ENCODE measurements at places on chromosomes 4 and X.

- H3K4me1 ChIP-seq = no peaks in the 10 kb centered on the region
- no peak overlapping the region for H3K4me3 ChIP-seq
- H3K27me3 ChIP-seq = no peaks in the 10 kb centered on the region
- no peak for DNase-seq
- no peak overlapping the region for H3K27ac ChIP-seq
These were observed 16.0 kb downstream of the SULT1E1 start for GRCh38 chr4:69843932-69844331.

DNA sequence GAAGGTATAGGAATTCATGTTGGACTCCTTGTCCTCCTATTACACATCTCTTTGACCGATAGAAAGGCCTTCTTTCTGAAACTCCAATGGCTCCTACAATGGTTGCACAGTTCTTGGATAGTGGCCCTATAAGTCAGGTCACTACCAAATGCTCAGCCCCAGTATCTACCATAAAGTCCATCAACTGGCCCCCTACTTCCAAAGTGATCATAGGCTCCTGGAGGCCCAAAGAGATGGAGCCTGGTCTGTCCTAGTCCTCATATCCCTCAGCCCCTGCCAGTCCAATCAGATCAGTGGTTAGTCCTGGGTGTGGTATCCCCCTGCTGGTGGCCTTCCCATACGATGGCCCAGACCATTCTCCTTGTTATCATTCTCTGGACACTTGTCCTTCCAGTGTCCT is 30.3 kb downstream of the SULT1E1 start:
- H3K27ac ChIP-seq = no peak overlapping the region
- DNase-seq = no peak
- no peak overlapping the region for H3K4me3 ChIP-seq

- DNase-seq = no peak
- H3K4me1 ChIP-seq = no peaks in the 10 kb centered on the region
- no peak overlapping the region for H3K4me3 ChIP-seq
- H3K36me3 ChIP-seq = no peaks in the 10 kb centered on the region
These were observed 601.4 kb upstream of the AADAT start for GRCh38 chr4:170691168-170691567.

GRCh38 chr4:81404741-81405140 is 67.0 kb downstream of the RASGEF1B start:
- no peaks in the 10 kb centered on the region for H3K27me3 ChIP-seq
- H3K36me3 ChIP-seq = no peaks in the 10 kb centered on the region
- DNase-seq = no peak
- H3K4me1 ChIP-seq = no peaks in the 10 kb centered on the region
- no peak overlapping the region for H3K4me3 ChIP-seq
- no peak overlapping the region for H3K27ac ChIP-seq

DNA sequence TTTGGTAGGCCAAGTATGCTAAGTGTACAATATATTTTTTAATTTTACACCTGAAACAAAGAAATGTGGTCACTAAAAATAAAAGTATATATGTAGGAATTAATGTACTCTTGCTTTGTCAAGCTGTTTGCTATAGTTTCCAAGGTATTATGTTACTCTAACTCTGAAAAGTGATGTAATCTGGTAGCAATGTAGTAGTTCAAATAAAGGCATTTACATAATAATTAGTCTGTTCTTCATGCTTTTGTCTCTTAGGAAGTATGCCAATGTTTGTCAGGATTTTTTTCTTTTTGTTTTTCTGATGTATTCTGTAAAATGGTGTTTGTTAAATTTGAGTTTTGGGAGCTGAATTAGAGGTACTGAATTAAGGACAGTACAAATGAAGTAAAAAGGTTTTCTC is 89.5 kb downstream of the PLS3 start:
- DNase-seq = no peak
- no peaks in the 10 kb centered on the region for H3K27me3 ChIP-seq
- no peak overlapping the region for H3K4me3 ChIP-seq
- no peaks in the 10 kb centered on the region for H3K36me3 ChIP-seq

DNA sequence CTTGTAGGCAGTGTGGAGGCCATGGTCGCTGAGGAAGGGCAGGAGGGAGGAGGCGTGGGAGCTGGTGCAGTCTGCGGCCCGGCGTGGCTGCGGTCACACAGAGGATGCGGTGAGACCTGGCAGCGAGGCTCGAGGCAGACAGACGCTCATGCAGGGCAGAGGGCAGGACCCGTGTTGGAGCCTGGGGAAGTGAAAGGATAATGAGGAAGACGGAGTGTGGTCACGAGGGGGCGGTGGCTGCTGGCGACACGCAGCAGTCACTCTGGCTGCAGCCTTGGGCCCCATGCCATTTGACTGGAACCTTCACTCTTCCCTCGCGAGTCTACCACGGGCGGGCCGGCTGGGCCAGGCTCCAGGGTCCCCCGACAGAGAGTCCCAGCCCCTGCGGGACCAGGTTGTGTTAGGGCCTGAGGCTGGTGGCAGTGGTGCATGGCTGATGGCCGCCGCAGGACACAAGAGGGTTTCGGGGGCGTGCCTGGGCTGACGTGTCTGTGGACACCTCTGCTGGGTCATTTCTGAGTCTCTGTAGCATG is 68.8 kb upstream of the HGFAC start:
- H3K4me3 ChIP-seq = no peak overlapping the region
- no peak overlapping the region for H3K27ac ChIP-seq
- peaks cover 53% of the 10 kb centered on the region for H3K4me1 ChIP-seq

- H3K4me3 ChIP-seq = no peak overlapping the region
- no peak for DNase-seq
- no peaks in the 10 kb centered on the region for H3K36me3 ChIP-seq
- H3K27me3 ChIP-seq = no peaks in the 10 kb centered on the region
- H3K4me1 ChIP-seq = no peaks in the 10 kb centered on the region
These were observed 21.7 kb upstream of the DCLK2 start for GRCh38 chr4:150056569-150056968.

DNA sequence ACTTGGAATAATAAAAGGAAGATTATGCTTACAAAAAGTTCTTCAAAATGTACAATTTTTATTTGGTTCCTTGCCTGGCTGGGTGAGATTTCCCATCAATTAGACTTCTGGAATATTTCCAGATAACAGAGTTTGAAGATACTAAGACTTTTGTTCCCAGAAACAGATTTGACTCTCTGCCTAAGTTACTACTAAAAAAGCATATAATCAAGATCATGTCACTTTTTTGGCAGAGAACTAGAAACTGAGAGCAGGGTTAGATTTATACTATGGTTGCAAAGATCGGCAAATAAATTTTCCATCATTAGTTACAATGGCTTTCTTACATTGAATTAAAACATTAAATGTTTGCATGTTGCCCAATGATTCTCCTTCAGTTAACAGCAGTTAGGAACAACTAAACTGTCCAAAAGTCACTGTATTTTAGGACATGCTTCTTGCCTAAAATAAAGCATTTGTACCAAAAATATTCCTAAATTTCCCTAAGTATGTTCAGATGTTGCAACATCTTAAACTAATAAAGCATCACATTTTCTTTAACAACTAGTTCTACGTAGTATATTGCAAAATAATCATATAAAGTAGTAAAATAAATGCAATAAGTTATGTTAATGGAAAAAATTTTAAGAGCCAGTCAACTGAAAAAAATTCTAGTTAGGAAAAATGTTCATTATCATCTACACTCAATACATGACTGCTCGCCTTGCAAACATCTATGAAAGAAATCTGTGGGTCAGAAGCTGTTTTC is 73.0 kb downstream of the SEC24D start:
- H3K27me3 ChIP-seq = no peaks in the 10 kb centered on the region
- H3K4me3 ChIP-seq = no peak overlapping the region
- H3K4me1 ChIP-seq = no peaks in the 10 kb centered on the region
- no peak for DNase-seq
- peaks cover 36% of the 10 kb centered on the region for H3K36me3 ChIP-seq
- H3K27ac ChIP-seq = no peak overlapping the region

- H3K4me3 ChIP-seq = no peak overlapping the region
- H3K36me3 ChIP-seq = no peaks in the 10 kb centered on the region
- no peaks in the 10 kb centered on the region for H3K4me1 ChIP-seq
- no peak overlapping the region for H3K27ac ChIP-seq
- DNase-seq = no peak
These were observed 254.6 kb downstream of the GASK1B start for GRCh38 chr4:157918036-157918832.

DNA sequence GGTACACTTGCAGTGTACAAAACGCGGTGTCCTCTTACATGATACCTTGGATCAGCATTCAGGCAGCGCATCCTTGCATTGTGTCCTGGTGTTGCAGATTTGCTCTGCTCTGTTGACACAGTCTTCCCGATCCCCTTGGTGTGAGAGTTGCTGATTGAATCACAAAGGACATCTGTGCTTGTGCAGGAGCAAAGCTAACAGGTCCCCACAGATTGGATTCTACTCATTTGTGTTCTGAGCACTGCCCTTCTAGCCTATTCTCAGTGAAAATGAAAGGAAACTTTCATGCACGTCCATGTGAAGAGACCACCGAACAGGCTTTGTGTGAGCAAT is 171.4 kb downstream of the FRMPD4 start:
- H3K27ac ChIP-seq = no peak overlapping the region
- H3K36me3 ChIP-seq = no peaks in the 10 kb centered on the region
- DNase-seq = no peak

GRCh38 chr4:140351093-140352075 is 22.1 kb upstream of the SCOC start:
- no peak overlapping the region for H3K27ac ChIP-seq
- no peaks in the 10 kb centered on the region for H3K27me3 ChIP-seq
- no peak for DNase-seq
- no peaks in the 10 kb centered on the region for H3K36me3 ChIP-seq
- H3K4me3 ChIP-seq = no peak overlapping the region
- H3K4me1 ChIP-seq = peaks cover 11% of the 10 kb centered on the region

DNA sequence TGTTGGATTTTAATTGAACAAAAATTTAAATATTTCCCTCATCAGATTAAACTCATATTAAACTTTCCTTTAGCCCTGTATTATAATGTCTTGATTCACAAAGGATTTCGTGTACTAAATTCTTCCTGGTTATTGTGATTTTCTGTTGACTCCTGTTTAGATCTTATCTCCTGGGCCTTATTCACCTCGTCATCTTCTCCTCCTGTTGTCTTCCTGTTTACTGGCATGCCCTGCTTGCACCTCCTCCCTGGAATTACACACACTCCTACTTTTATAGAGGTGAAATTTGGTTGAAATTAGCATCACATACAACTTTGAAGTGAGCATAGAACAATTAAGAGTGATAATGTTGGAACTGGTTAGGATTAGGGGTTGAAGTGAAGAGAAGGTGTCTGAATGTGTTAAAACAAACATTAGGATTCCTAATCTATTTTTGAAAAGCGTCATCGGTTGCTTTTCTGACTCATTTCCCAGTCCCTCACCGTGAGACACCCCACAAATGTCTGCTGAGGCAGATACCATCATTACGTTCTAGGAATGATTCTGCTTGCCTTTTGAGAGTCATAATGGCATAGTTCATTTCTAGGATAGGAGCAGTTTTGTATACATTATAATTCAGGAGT is 32.5 kb downstream of the TLL1 start:
- no peaks in the 10 kb centered on the region for H3K36me3 ChIP-seq
- H3K4me3 ChIP-seq = no peak overlapping the region
- no peaks in the 10 kb centered on the region for H3K27me3 ChIP-seq
- H3K27ac ChIP-seq = no peak overlapping the region
- H3K4me1 ChIP-seq = no peaks in the 10 kb centered on the region
- DNase-seq = no peak

DNA sequence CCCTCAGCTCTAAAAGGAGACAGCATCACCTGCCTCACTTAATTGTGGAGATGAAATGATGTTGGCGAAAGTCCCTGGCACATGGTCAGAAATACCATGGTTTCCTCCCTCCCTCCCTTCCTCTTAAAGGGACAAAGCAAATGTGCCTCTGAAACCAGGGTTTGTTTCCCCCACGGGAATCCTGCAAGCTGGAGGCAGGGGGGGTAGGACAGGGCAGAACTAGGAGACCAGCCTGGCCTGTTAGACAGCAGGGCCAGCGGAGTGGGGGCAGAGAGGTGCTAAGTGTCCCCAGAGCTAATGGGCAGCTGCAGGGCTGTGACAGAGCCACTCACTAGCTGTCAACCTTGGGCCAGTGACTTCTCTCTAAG is 5.7 kb downstream of the RTL5 start:
- no peaks in the 10 kb centered on the region for H3K36me3 ChIP-seq
- peaks cover 60% of the 10 kb centered on the region for H3K4me1 ChIP-seq
- H3K27ac ChIP-seq = no peak overlapping the region
- H3K4me3 ChIP-seq = no peak overlapping the region

- no peaks in the 10 kb centered on the region for H3K27me3 ChIP-seq
- H3K36me3 ChIP-seq = peaks cover 2% of the 10 kb centered on the region
- DNase-seq = no peak
- no peaks in the 10 kb centered on the region for H3K4me1 ChIP-seq
- no peak overlapping the region for H3K4me3 ChIP-seq
These were observed 73.9 kb downstream of the REELD1 start for GRCh38 chr4:146288193-146288592.

- DNase-seq = no peak
- H3K4me3 ChIP-seq = no peak overlapping the region
- no peaks in the 10 kb centered on the region for H3K27me3 ChIP-seq
- H3K4me1 ChIP-seq = no peaks in the 10 kb centered on the region
- H3K27ac ChIP-seq = no peak overlapping the region
These were observed 52.9 kb downstream of the EPHA5 start for GRCh38 chr4:65617416-65617815.

GRCh38 chr4:30968926-30969325 is 248.8 kb downstream of the PCDH7 start:
- H3K4me3 ChIP-seq = no peak overlapping the region
- no peaks in the 10 kb centered on the region for H3K4me1 ChIP-seq
- no peak for DNase-seq
- no peaks in the 10 kb centered on the region for H3K27me3 ChIP-seq
- H3K36me3 ChIP-seq = no peaks in the 10 kb centered on the region
- H3K27ac ChIP-seq = no peak overlapping the region

DNA sequence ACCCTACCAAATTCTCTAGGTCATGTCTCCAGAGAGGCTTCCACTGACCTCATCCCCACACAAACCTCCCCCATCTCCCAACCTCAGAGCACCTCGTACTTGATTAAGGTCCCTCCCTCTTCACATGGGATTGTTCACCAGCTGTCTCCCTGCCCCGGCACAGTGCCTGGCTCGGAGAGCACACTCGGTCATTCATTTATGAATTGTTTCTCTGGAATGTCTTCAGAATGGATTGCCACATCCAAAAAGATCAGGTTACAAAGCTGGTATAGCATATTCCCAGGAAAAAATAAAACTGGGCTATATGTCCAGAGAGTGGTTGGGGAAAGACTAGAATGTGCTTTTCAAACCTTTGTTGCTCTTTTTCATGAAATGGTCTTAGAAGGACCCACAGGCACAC is 21.6 kb downstream of the JAKMIP1 start:
- no peaks in the 10 kb centered on the region for H3K36me3 ChIP-seq
- DNase-seq = no peak
- H3K27ac ChIP-seq = no peak overlapping the region
- H3K27me3 ChIP-seq = no peaks in the 10 kb centered on the region

DNA sequence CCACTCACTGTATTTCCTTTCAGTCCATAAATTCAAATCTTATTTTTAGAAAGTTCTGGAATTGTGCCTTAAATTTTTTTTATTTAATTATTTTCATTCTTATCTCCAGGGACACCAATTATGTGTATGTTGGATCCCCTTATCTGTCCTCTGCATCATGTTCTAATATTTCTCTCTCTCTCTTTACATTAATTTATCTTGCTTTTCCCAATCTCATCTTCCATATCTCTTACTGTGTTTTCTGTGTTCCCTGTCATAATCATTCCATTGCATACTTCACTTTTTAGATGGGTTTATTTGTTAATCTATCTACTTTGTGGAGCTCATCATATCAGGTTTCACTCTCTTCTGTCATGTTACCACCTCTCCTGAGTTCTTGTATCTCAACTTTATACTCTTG is 37.4 kb downstream of the PPP2R2C start:
- no peaks in the 10 kb centered on the region for H3K4me1 ChIP-seq
- H3K27me3 ChIP-seq = no peaks in the 10 kb centered on the region
- no peaks in the 10 kb centered on the region for H3K36me3 ChIP-seq
- no peak overlapping the region for H3K4me3 ChIP-seq
